ENCODE measurements at places on chromosomes 2 and 18.
A peak's percentile ranks its signal among the peaks of the same experiment; 100 is the strongest.

DNA sequence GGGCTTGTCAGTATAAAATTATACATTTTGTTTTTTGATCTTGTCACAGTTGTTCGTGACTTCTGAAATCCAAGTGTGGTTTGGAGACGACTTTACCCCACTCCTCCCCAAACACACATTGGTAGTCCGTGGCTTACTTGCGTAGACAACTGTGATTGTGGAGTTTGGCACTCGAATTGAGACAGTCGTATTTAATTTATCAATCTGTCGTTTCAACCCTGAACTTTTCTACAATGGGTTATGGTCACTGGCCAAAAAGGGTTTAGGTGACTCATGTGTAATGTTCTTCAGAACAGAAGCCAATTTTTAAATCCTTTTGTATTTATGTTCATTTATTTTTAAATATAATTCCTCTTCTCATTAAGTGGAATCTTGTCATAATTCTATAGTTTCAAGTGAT lies 129.9 kb downstream of the SPTBN1 start:
- no peak for DNase-seq

DNA sequence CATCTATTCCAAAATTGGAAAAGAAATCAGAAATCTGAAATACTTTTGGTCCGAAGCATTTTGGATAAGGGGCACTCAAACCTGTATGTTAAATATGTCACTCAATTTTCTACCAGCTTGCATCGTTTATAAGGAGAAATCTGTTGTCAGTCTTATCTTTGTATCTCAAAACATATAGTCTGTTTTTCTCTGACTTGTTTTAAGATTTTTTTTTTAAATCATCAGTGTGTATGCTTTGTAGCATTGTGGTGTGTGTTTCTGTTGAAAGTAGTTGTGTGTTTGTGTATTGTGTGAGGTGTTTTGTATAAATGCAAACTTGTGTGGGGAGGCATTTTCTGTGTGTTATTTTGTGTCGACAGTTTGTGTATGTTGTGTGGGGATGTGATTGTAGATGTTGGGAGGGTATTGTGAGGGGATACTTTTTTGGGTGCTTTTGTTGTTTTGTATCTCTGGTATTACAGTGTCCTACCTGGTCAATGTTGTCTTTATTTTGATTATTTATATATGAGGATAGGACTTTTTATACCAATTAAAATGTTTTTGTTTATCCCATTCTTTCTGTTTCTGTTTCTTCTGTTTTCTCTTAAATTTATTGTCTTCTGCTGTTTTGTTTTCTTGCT lies 30.9 kb downstream of the SMCHD1 start:
- DNase-seq, result no peak

GRCh38 chr2:181626671-181627070 lies 30.2 kb downstream of the CERKL start:
- DNase-seq, result peak; percentile 4

GRCh38 chr2:199455545-199456382 lies 2.0 kb downstream of the SATB2 start:
- peak; percentile 13 for DNase-seq

DNA sequence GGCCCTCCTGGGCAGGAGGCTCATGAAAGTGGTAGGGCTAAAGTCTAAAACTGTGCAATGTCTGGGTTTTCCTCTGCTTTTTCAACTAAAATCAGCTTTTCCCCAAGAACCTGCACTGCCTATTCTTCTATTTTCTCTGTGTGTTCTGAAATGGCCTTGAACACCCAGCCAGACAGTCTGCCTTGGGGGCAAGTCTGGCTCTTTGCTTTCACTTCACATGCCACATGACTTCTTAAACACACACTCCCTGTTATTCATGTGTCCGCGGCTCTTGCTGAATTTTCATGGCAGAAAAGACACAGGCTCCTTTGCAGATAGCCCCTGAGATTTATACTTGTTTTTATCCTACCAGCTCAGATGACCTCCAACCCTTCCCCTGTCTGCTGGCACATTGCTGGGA lies 10.6 kb upstream of the RPIA start:
- DNase-seq, result no peak
